ENCODE measurements at places on chromosomes 3 and 15.

- DNase-seq, result no peak
Observed at GRCh38 chr3:713006-713621, 379.7 kb upstream of the CNTN6 start.

GRCh38 chr3:174089592-174089991, 692.0 kb downstream of the NLGN1 start:
- DNase-seq, result no peak

DNA sequence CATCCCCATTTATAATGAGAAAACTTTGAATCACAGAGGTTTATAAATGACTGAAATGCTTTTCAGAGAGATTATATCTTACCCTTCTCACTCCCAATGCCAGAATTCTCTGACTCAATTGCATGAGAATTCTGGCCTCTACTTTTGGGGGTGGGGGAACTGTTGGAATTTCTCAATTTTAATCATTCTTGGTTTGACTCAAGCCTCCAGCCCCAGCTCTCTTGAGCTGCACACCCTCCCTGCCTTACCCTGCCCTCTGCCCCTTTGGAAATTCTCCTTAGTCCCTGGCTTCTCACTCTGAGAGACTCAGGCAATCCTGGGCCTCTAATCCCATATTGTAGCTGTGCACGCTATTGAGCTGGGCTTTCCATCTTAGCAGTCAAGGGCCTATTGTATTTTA, 44.2 kb downstream of the ZNF589 start:
- DNase-seq, result no peak

DNA sequence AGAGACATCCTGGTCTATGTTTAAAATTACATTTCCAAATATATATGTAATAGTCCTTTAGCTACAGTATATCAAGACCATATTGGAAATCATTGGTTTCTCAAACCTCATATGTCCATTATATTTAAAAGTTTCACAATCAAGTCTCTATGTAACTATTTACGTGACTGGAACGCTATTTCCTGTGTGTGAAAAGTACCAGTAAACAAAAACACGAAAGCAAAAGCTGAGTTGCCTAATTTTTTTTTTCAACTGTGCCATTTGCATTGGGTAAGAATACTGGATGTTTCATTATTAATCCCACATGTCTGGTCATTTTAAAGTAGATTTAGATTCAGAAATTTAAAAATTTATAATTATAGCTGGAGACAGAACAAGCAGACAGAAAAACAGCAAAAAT, 381.4 kb downstream of the TBC1D5 start:
- DNase-seq, result no peak

DNA sequence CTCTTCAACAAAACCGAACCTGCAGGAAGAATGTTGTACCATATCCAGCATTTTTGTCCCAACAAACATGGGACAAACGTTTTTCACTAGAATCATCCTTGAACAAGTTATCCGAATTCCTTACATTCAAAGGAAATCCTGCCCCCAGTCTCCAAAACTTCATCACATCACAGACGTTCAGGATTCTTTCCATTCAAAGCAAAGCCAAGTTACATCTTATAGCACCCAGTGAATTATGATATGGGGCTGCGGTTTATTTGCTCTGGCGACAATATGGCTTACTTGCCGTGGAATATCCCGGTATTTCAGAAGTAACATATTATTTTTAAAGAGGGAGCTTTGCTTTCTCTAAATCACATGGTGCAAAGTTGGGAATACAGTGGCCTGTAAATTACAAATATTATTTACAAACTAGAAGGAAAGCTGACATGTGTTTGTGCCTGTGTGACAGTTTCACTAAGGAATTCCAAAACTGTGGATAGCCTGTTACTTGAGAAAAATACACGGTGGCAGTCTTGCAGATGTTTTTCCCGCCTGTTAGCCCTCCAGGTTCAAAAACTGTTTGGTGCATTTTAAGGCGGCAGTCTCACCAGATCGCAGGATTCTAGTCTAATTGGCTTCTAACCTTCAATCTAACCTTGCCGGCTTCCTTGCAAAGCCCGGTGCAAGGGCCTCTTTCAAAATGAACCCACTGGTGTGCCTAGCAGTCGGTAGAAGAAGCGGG, 736 bp upstream of the MBNL1 start:
- DNase-seq, result no peak

GRCh38 chr3:71681224-71681668, 44.0 kb downstream of the EIF4E3 start:
- DNase-seq, result peak; percentile 25
